Amygdala (tissue), 56 donors: ENCODE measurements at places on chromosomes 13 and 19.

GRCh38 chr19:35558400-35559280 lies 4.8 kb downstream of the ATP4A start:
- DNase-seq: no peak

GRCh38 chr13:31286930-31287329 lies 87.2 kb downstream of the B3GLCT start:
- no peak for DNase-seq

- DNase-seq: no peak
Observed at GRCh38 chr13:91245288-91245687, 102.2 kb upstream of the MIR17HG start.

GRCh38 chr19:31553846-31554215 lies 204.6 kb upstream of the TSHZ3 start:
- no peak for DNase-seq

- DNase-seq: no peak
Observed at GRCh38 chr13:41562083-41562482, 104.7 kb downstream of the RGCC start.

DNA sequence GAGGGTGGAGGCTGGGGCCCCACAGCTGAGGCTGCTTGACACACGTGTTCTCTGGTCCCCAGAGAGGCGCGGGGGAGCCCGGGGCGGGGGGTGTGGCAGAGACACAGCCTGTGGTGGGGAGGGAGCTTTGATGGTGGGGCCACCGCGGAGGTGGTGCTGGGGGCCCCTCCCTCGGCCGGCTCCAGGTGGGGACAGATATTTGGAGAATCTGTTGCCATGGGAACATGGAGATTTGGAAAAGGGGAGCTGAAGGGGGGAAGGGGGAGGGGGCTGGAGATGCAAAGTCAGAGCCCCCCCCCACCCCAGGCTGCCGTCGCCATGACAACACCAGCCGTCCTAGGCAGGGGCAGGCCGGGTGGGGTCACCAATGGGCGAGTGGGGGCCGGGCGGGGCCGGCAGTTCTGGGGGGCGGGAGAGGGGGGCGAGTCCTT lies 1.2 kb downstream of the PRKCG start:
- no peak for DNase-seq

GRCh38 chr19:16442386-16443276 lies 29.1 kb downstream of the EPS15L1 start:
- no peak for DNase-seq

DNA sequence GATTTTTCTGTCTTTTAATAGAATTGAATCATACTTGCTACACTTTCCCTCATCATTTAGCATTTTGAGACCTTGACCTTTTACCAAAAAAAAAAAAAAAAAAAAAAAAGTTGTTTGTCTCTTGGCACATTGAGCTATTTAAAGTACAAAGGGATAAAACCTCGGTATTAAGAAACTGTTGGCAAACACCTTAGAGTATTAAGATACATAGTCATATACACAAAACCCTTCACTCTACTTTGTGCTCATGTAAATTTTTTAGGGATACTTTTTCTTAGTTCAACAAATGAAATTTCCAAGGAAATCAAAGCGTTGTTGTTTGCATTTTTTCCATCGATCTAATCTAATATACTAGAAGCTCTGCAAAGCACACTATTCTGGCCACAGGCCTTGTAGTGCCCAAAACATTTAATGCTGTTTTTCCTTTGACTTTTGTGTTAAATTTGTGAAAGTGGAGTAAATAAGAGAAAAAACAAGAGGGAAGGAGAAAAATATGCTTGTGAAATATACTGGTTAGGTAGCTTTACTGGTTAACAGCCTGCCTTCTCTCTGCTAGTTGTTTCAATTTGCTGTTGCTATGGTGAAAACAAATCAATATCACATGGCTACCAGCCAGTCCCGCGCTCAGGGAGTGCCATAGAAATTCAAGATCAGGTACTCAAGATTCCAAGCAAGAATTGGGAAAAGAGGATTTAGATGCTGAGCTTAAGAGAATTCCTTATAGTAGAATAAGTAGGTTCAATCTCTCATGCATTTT lies 2.6 kb downstream of the MBNL2 start:
- no peak for DNase-seq

DNA sequence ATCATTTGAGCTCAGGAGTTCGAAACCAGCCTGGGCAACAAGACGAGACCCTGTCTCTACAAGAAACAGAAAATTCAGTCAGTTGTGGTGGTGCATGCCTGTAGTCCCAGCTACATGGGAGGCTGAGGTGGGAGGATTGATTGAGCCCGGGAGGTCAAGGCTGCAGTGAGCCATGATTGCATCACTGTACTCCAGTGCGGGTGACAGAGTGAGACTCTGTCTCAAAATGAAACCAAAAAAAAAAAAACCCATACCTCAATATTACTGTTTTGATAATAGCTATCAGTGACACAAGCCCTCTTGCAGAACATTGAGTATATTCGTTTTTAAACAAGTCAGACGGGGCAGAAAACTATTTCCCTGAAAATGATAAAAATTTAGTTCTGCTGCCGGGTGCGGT lies 16.2 kb downstream of the ZNF791 start:
- no peak for DNase-seq

DNA sequence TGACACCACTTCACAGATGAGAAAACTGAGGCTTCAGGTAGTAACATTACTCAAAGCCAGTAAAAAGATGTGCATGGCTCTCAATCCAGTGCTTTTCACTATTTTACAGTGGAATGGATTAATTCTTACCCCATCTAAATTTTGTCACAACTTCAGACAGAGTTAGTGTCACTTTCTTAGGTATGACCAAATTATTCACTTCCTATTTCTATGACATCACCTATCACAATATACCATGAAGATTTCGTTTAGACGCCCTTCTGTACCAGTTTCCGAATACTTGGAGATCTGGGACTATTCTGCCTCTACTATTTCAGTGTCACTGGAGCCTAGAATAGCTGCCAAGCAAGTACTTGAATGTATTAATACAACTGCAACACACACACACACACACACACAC lies 437.5 kb downstream of the KLF12 start:
- no peak for DNase-seq

GRCh38 chr19:32543115-32543900 lies 37.7 kb upstream of the PDCD5 start:
- no peak for DNase-seq

GRCh38 chr19:51664997-51665396 lies 18.4 kb upstream of the SIGLEC14 start:
- no peak for DNase-seq

GRCh38 chr13:98937911-98938381 lies 39.9 kb downstream of the DOCK9 start:
- DNase-seq: no peak

DNA sequence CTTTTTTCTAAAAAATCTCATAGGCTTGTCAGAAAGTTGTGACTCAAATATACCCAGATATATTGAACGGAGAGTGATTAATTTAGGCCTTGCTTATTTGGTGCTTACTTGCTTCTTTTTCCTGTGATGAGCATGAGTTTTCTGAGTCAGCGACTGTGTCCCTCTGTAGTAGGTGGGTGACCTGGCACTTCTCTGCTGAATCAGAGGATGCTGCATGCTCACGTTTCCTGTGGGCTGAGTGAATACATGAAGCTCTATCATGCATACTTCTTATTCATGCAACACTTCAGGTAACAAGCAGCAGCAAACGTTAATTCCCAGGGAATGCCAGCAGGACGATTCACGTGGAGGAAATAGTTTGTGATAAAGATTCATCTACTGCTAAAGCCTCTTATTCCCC lies 245.0 kb downstream of the KLF5 start:
- DNase-seq: no peak

DNA sequence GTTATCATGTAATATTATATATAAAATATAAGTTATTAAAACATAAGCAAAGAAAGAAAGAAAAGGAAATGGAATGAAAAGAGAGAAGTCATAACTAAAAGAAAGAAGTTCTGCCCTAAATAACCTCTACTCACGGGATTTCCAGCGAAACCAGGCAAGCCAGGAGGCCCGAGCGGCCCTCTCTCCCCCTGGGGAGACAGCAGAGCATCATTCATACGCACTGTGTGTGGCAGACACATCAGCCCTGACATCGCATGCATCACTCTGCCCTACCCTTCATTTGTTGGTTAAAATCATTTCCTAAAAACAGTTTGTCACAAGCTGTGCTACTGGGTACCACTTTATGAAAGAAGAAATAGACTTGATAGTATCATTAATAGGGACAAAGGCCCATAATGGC lies 95.2 kb downstream of the COL4A1 start:
- DNase-seq: no peak

GRCh38 chr19:1674293-1674679 lies 21.9 kb upstream of the TCF3 start:
- no peak for DNase-seq

GRCh38 chr13:99971576-99972189 lies at the start of gene ZIC5:
Gene ZIC5 (minus strand): TSS chr13:99971767. CDS start chr13:99971603, 164 bp downstream.
- DNase-seq: no peak

GRCh38 chr19:8457209-8457608 lies 12.4 kb downstream of the HNRNPM start:
- no peak for DNase-seq

DNA sequence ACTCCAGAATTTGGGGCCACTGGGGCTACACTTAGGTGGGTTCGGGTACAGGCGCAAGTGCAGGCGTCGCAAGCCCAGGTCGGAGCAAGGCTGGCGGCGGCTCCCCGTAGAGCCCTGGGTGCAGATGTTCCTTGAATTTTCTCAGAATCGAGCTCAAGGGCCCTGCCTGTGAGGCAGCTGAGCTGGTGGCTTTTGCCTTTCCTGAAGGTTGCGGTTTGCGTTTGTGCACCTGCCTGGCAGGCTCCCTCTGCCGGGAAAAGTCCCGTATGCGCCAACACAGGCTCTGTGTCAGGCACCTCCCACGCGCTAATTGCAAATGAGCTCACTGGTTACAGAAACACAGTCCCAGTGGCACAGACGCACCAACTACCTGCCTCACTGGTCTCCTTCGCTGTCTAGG lies 5.9 kb downstream of the DOHH start:
- no peak for DNase-seq

DNA sequence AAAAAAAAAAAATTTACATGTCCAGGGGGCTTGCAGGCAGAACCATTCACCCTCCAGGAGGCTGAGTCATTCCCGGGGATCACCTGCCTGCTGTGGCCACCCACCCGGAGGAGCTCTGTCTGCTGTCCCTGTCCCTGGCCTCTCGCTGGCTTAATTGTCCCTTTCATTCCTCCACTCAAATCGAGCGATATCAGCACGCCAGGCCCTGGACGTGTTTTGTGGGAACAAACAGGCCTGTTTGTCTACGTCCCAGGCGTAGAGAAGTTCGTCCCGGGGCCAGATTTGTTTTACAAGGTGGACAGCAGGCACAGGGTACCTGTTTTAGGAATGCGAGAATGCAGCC lies 21.2 kb downstream of the SULT2B1 start:
- no peak for DNase-seq

- no peak for DNase-seq
Observed at GRCh38 chr13:111904701-111905608, 162.0 kb upstream of the SOX1 start.

DNA sequence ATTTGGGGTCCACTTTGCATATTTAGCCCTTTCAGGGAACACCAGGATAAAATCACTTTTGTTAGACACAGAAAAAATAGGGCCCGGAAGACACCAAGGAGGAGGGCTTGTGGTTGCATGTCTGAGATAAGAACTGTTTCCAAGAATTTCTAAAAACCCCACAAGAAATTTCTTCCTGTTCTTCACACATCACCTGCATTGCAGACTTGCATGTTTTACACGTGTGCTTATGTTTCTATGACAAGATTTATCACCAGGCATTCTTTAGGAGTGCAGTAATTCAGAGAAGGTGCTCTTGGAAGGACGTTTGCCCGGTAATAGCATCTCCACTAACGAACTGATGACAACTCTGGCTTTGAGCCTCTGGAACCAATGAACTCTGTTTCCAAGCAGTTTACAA lies 7.1 kb upstream of the ACTL9 start:
- DNase-seq: no peak

GRCh38 chr19:12484011-12484370 lies 625 bp downstream of the ZNF709 start:
- DNase-seq: no peak

GRCh38 chr19:10876459-10877240 lies 5.3 kb downstream of the CARM1 start:
- DNase-seq: peak; percentile 53

DNA sequence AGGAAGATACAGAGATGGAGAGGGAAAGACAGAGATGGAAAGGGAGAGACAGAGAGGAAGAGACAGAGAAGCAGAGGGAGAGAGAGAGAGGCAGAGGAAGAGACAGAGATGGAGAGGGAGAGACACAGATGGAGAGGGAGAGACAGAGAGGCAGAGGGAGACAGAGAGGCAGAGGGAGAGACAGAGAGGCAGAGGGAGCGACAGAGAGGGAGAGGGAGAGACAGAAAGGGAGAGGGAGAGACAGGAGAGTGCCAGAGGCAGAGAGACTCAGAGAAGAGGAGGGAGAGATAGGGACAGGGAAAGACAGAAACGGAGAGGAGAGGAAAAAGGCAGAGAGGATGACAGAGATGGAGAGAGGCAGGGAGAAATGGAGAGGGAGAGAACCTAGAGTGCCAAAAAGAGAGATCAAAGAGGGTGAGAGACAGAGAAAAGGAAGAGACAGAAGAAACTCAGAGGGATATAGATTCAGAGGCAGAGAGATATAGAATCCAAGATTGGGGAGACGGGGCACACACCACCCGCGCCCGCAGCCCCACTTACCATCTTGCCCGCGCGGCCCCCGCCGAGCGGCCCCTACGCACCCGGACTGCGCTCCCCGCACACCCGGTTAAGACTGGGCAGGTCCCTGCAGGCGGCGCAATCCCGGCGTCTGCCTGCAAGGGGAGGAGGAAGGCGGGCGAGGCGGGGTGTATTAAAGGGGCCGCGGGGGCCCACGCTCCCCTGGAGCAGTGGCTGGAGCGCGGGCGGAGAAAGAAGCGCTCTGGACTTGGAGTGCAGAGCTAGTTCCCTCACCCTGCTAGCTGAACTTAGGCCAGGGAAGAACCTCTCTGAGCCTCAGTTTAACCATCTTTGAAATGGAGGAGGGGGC lies 10.7 kb downstream of the TM6SF2 start:
- DNase-seq: no peak

DNA sequence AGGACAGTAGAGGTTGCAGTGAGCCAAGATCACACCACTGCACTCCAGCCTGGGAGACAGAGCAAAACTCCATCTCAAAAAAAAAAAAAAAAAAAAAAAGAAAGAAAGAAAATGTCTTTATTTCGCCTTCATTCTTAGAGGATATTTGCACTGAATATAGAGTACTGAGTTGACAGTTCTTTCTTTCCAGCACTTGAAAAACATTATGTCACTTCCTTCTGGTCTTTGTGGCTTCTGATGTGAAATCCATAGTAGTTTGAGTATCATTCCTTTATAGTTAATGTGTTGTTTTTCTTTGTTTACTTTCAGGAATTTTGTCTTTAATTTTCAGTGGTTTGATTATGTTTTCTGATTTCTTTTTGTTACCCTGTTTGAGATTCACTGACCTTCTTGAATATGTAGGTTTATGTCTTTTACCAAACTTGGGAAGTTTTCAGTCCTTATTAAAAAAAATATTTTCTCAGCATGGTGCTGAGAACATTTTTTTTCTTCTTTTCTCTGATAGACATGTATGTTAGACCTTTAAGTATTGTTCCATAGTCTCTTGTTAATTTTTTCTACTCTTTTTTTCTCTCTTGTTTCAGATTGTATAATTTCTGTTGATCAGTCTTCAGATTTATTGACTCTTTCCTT lies 50.1 kb downstream of the PCCA start:
- DNase-seq: no peak
